T-helper 2 cell (primary cell): ENCODE measurements at places on chromosomes 3 and 15.

GRCh38 chr15:89631902-89632264 is 23.4 kb downstream of the KIF7 start:
- DNase-seq = no peak

DNA sequence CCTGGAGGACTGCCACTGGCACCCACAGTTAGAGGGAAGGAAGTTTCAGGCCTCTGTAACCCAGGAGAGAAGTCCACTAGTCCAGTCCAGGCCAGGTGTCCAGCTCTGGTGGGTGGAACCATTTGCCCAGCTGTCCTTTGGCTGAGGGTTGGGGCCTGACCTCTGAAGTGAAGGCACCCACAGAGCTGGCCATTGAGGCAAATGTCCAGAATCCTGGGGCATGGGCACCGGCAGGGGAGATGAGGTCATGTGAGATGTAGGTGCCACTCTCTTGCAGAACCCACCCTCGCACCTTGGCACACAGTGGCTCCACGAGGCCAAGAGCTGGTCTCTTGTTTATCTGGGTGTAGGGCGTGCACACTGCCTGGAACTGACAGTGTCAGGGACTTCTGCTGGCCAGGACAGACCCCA is 162.8 kb downstream of the SMAD6 start:
- no peak for DNase-seq

DNA sequence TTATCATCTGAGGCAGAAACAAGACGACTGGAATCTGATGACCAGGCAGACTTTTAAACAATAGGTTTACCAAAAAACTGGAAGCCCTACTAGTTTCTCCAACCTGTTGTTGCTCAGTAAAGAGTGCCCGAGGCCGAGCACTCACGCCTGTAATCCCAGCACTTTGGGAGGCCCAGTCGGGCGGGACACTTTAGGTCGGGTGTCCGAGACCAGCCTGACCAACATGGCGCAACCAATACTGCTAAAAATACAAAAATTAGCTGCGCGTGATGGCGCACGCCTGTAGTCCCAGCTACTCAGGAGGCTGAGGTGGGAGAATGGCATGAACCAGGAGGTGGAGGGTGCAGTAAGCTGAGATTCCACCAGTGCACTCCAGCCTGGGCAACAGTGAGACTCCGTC is 1.1 kb upstream of the WDR5B start:
- DNase-seq = no peak

GRCh38 chr3:4140921-4141320 is 162.2 kb upstream of the SETMAR start:
- no peak for DNase-seq

DNA sequence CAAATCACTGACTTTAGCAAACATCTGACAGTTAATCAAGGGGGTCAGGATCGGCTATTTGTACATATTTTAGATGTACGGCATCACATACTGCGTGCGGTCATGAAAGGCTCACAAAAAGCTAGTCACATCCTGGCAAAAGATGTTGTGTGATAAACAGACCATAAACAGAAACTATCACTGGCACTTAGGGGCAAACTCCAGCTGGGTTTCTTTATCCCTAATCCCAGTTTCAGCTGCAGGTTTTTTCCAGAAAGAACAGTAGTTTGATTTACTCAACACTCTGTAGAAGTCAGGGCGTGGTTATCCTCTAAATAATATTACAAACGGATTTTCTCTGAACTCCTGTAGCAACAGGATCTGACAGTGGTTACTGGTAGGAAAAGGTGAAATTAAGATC is 112.4 kb upstream of the BHLHE40 start:
- no peak for DNase-seq

DNA sequence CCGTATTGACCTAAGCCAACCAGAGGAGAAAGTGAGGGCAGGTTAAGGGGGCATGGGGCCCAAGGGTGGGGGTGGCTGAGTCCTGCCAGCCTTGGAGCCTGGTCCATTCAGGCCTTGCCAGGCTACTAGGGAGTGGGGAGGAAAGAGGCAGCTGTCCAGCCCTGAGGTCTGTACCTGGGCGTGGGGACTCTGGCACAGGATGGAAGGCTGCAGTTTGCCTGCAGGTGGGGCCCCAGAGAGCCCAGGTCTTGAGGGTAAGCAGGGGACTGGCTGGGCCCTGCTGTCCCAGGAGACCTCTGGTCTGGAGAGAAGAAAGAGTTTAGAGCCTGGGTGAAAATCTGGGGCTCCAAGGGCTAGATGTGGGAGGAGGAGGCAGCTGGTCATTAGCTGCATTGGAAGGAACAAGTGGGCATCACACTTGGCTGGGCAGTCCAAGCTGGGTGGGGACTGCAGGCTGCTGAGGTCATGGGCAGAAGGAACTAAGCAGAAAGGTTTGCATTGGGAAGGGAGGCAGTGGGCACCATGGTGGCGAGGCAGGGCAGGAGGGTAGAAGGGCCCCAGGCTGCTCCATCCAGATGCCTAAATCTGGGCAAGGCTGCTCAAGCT is 108.4 kb downstream of the OXNAD1 start:
- DNase-seq = no peak

- no peak for DNase-seq
Observed at GRCh38 chr15:70061696-70062270, 35.9 kb downstream of the TLE3 start.

GRCh38 chr3:128867200-128868125 is 12.0 kb upstream of the ACAD9 start:
- no peak for DNase-seq

GRCh38 chr15:40942337-40942854 is 10.9 kb upstream of the CHAC1 start:
- DNase-seq = no peak

DNA sequence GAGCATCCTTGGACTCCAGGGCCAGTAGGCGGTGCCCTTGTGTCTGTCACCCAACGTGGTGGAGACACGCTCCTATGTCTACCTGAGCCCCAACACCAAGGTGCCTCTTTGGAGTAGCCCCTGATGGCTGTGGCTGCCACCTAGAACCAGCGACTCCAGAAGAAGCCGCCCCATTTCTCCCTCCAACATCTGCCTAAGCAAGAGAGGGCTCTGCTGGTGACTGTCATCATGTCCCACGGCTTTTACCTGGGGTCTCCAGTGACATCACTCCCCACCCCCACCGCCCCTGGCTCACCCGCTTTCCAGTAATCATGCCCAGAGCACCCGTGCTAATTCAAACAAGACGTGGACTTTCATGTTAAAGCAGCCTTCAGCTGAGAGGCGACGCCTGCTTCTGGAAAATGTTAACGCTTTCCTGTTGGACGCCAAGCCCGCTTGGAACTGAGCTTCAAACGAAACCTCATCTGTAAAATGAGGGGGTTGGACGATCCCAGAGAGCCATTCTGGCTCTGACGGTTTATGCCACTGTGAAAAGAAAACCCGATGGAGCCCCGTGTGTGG is 57.0 kb downstream of the ISG20 start:
- no peak for DNase-seq

DNA sequence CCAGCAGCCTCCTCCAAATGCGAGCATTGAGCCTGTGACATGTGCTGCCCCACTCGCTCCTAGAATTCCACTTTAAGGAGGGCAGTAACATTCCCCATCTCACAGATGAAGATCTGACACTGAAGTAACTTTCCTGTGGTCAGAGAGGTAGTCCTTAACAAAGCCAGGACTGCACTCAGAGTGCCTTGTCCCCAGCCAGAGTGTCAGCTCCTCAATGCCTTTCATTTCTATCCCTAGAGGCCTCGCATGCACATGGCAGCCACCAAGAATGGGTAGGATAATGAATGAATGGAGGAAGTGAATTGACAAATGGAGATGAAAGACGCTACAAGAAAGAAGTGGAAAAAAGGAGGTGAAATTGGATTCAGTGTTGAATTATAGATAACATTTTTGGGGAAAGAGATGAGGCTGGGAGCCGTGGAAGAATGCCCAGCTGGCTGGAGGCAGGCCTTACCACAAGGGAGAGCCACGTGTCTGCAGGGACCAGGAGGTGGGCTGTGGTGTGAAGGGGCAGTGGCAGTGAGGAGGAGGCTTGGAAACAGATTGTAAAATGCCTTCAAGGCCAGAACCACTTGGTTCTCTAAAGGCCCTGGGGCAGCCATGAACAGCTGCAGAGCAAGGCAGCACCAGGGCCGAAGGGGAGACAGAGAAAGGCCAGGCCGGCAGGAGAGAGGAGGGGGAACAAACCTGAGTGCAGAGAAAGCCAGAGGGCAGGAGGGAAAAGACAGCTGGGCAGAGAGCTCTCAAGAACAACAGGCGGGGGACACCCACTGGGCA is 10.4 kb downstream of the CFAP92 start:
- DNase-seq = no peak

DNA sequence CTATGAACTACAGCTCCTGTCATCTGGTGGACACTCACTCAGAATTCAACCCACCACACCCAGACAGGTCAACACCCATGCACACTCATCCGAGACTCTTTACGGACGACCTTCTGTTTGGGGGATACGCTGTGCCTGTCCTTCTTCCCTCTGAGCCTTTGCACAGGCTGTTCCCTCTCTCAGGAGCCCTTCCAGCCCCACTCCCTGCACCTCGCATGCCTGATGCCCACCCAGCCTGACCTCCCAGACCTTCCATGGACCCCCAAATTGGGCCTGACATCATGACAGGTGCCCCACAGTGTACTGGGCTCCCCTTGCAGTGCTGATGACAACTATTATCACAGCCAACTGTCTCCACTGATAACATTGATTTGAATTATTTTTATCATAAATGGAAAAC is 135.8 kb downstream of the NSMCE3 start:
- no peak for DNase-seq

DNA sequence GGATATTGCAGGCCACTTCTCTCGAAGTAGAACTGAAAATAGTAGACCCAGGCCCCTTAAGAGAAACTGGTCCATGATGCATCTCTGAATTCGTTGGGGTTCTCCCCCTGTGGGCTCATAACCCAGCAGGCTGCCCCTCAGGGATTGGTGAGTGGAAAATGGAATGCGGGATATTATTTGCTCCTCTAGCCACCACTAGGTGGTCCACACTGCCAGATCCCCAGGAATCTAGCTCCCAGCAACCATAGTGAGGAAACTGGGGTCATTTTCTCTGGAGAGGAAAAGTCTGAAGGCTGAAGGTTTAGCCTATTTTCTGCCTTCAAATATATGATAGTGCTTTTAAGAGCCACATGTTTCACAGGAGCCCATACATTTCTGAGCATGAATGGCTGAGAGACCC is 6.7 kb downstream of the CX3CR1 start:
- no peak for DNase-seq
